ENCODE measurements at places on chromosomes 16 and 17.

GRCh38 chr16:78257376-78257728 is 157.9 kb downstream of the WWOX start:
- DNase-seq, result no peak

DNA sequence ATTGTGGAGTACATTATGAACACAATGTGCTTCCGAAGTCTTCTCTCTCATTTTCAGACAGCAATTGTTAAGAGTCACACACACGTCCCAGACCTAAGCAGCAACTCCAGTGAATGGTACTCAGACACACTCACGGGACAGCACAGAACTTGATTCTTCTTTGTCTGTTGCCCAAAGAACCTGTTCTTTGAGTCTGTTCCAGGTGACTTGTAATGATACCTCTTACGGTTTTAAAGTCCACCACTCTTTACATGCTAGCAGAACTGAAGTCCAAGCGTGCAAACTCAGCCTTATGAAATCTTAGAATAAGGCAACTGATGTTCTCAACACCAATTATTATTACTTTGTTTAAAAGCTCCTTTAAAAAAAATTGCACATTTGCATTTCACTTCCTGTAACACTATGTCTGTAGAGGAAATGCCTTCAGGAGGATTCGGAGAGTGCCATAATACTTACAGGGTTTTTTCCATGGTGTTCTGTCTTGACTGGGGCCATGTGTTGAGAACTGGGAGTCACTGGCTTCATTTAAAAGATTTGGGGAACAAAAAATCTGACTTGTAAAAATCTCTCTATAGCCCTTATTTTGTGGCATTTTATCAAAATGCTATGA is 48.1 kb downstream of the MARF1 start:
- no peak for DNase-seq

DNA sequence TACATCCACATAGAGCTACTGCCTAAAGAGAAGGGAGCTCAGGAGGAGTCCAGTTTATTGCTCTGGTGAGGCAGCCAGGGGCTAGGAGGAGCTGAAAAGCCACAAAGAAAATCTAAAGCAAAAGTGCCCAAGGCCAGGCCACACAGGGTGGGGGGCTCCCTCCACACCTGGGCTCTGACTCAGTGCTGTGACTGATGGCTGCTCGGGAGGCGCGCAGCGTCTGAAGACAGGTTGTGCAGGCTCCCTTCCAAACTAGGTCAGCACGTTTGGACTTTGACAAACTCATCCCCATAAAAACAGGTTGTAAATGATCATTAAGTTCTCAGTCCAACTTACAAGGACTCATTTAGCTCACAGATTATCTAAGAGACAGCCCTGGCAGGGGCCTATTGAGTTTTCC is 22.2 kb upstream of the LCMT1 start:
- DNase-seq, result no peak

GRCh38 chr16:16146380-16147315 is 76.6 kb downstream of the ABCC6 start:
- DNase-seq, result no peak

GRCh38 chr16:75230471-75231110 is 11.8 kb downstream of the CTRB1 start:
- no peak for DNase-seq

- no peak for DNase-seq
These were observed 11.6 kb upstream of the RMI2 start for GRCh38 chr16:11333702-11334101.

GRCh38 chr16:60438894-60439293 is 1597.3 kb downstream of the CDH8 start:
- DNase-seq, result no peak

DNA sequence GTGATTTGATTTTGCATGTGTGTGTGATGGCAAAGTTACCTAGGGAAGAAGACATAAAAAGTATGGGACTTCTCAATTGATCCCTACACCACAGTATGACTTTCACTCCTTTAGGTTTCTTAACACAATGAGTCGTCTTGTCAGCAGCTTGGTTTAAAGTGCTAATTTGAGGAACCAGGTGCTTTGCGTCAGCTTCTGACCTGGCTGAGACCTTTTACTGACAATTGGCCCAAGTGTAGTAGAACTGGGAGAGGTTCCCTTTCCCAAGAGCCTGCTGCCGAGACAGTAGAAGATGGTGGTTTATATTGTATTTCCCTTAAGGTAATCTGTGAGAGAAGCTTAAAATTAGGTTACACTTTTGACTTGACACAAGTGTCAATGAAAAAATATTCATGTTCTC is 54.9 kb downstream of the LDHD start:
- no peak for DNase-seq

DNA sequence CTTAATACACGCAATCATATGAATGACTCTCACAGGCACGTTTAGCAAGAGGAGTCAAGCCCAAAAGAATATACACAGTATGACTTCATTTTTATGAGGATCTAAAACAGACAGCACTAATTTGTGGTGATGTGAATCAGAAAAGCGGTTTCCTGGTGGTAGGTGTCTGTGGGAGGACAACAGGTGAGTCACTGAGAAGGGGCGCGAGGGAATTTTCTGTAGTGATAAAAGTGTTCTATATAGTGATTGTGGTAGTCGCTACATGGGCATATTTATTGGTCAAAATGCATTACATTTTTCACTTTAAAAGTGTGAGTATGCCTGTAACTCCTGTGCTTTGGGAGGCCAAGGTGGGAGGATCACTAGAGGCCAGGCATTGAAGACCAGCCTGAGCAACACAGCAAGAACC is 7.6 kb upstream of the TNRC6A start:
- DNase-seq, result no peak

- no peak for DNase-seq
These were observed 60.9 kb upstream of the ZNF469 start for GRCh38 chr16:88321635-88322499.

DNA sequence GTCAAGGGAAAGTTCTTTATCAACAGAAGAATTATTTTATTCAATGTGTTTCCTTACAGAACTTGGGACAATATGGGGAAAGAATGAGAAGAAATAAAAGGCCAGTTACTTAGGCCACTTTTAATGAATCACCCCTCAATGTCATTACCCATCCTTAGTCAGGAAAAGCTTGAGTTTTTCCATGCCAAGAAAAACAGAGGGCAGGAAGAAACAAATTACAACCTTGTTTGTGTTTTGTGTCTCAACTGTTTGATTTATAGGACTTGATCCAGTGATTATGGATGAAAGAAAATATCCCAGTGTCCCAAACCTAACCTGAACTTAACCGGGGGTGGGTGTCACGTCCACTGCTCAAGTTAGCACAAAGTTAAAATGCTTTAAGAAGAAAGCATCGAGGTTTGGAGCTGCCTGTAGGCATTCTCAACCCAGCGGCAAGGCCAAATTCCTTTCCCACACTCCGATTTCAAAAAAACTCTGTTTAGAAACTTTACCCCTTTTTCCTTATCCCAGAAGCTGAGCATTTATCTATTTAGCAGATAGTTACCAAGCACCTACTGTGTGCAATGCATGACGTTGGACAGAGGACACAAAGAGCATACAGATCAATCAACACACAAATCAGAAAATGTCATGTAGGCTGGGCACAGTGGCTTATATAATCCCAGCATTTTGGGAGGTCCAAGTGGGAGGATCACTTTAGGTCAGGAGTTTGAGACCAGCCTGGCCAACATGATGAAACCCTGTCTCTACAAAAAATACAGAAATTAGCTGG is 14.0 kb upstream of the CYB5B start:
- DNase-seq, result no peak

GRCh38 chr16:57748596-57748995 is 13.0 kb downstream of the KATNB1 start:
- DNase-seq, result no peak
